ENCODE measurements at places on chromosomes 12 and 14.

DNA sequence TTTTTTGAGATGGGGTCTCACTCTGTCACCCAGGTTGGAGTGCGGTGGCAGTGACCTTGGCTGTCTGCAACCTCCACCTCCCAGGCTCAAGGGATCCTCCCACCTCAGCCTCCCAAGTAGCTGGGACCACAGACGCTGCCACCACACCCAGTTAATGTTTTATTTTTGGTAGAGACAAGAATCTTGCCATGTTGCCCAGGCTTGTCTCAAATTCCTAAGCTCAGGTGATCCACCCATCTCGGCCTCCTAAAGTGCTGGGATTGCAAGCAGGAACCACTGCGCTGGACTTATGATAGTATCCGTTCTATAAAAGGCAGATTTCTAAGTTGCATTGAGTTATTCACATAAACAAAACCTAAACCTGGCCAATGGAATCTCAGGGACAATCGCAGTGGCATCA is 321.1 kb upstream of the PRICKLE1 start:
- DNase-seq: no peak

- DNase-seq: no peak
Observed at GRCh38 chr12:113413488-113413939, 8.7 kb upstream of the SDSL start.

DNA sequence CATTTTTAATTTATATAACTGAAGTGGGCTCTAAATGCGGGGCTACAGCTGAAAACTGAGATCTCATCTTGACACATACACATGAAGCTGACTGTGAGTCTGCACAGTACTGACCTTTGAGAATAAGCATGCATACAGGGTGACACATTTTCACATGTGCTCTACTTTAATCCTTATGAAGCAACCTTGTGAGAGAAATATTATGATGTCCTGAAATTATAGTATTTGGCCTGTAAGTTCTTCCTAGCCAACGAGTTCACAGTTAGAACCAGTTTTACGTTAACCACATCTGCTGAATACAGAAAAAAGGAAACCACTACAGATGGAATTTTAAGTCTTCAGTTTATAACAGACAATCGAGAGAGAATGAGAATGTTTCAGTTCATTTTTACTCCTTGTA is 70.3 kb downstream of the SPPL3 start:
- DNase-seq: no peak

- no peak for DNase-seq
Observed at GRCh38 chr12:27667540-27667939, 28.7 kb upstream of the REP15 start.

- no peak for DNase-seq
Observed at GRCh38 chr12:22018860-22019259, 27.2 kb upstream of the CMAS start.

GRCh38 chr12:113850309-113851056 is 115.6 kb downstream of the RBM19 start:
- no peak for DNase-seq

DNA sequence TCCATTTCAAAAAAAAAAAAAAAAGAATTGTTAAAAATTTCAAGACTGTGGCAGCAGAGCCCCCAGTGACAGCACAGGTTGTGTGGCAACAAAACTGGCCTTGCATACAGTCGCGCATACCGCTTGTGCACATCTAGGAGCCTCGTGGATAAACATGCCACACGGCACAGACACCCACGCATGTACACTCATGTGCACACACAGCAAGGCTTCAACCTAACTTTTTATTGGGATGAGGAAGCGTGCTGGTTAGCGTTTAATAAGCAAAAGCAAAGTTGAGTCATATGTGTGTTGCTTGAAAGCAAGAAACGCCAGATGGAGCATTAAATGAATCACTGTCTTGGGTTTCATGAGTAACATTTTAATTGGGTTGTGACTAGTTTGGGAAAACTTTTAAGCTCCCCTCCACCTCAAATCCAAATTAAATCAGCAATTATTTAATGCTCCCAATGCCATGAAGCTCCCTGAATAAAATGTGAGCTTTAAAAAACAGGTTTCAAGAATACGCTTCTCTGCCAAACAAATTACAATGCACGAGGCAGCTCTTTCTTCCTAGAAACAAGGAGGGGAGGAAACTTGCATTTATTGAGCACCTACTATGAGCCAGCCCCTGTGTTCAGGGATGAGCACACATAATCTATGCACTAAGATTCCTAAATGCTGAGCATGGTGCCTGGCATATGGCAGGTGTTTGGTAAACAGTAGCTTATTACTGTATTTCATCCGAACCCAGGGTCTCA is 35.7 kb upstream of the EML1 start:
- DNase-seq: no peak

GRCh38 chr12:101780599-101780998 is 41.3 kb upstream of the SYCP3 start:
- no peak for DNase-seq

DNA sequence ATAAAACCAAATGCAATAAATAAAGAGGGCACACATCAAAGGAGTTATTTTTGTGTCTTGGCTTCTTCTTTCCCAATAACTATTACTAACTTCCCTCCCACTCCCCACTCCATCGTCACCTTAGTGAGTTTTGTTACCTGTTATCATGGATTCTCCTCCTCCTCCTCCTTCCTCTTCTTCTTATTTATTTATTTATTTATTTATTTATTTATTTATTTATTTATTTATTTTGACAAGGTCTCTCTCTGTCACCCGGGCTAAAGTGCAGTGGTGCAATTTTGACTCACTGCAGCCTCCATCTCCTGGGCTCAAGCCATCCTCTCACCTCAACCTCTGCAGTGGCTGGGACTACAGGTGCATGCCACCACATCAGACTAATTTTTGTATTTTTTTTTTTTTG is 26.4 kb downstream of the WIF1 start:
- DNase-seq: no peak
